SK-N-SH treated with all-trans-retinoic acid at 6 μM for 48 hours (cell line): ENCODE measurements at places on chromosomes 2 and 18.

DNA sequence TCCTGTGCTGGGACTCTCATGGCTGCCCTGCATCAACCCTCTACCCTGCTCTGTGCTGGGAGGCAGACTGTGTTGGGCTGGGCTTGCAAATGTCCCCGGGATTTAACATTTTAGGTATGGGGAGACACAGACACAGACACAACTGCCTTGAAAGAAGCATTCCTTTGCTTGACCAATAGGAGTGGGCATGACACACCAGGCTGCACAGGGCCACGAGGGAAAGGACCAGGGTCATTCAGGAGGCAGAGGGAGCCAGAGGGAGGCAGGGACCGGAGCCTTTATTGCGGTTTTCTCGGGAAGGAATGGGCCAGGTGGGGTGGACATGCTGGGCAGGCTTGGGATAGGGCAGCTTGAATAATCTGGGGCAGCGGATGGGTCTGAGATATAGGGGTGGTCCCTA, 238.7 kb upstream of the COPS8 start:
- no peak for ATAC-seq

GRCh38 chr2:132991471-132992045, 321.6 kb upstream of the LYPD1 start:
- no peak for ATAC-seq

- no peak for ATAC-seq
Measured at GRCh38 chr2:96985181-96985945, 1.0 kb downstream of the FAM178B start.

DNA sequence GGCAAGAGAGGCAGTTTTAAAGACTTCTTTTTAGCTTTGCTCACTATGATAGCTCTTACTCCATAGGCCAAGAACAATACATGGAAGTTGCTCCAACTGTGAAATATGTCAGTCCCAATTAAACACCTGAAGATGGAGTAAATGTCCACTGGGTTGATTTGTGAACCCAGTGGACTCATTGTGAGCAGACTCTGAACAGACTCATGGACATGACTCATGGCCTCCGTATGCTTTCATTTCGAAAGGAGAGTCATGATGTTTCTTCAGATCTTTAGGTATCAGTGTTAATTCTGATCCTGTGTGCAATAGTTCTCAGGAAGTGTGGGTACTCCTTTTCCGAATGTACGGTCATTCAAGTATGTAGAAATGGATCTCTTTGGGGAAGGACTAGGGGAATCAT, 5.4 kb upstream of the CWC22 start:
- ATAC-seq = no peak

DNA sequence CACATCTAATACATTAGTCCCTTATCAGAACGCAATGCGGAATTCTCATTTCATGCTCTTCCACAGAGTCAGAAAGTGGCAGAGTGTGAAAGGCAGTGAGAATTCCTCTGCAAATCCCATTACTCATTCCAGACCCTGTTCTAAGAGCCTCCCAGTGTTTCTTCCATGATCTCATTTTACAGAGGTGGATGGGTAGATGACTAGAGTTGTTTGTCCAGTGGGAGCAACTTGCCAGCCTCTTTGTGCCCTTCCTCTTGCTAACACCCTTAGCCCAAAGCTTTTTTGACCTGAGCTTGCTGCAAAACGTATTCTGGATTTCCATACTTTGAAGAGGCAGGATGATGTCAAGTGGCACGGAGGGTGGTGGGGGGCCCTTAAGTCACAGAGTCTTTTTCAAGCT, 467.7 kb upstream of the RGPD4 start:
- no peak for ATAC-seq

- no peak for ATAC-seq
Measured at GRCh38 chr2:83251321-83251872, 1207.7 kb downstream of the SUCLG1 start.

GRCh38 chr2:202022755-202023154, 10.9 kb upstream of the FZD7 start:
- no peak for ATAC-seq

- no peak for ATAC-seq
Measured at GRCh38 chr2:139000131-139000785, 220.1 kb upstream of the NXPH2 start.

DNA sequence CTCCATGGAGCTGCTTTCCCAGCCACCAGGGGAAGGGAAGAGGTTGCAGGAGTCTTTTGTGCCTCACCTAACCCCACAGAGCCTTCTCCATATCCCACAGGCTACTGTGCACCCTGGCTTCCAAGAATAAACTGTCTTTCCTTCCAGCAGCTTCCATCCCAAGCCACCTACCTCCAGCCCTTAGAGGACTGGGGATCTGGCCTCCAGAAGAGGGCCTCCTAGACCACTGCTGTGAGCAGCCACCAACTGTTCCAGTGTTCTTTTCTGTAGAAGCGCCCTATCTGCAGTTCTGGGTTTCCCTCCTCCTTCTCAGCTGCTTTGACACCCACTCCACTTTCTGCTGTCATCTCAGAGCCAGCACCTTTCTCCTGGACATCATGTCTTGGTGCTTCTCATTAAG, 30.7 kb upstream of the REG3G start:
- no peak for ATAC-seq

DNA sequence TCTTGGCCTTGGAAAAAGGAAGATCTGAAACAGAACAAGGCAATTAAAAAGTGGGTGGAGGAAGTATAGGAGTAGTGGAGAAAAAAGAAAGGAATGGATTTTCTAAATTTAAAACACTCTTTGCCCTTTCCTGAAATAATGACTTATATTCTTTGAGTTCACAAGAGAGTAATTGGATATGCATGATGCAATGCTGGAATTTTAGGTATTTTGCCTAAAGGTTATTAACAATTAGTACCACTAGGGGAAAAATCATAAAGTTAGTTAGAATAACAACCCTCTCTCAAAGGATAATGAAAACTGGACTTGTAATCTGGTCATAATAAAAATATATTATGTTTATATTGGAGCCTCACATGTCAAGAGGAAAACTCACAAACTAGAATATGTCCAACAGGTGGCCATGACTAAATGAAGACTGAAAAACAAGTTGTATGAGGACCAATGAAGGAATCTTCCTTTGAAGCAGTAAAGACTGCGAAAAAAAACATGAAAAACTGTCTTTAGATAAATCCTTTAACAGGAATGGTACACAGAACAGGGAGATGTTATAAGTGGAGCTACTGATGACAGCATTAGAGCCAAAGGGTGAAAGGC, 281.8 kb downstream of the NCKAP5 start:
- ATAC-seq = no peak

- no peak for ATAC-seq
Measured at GRCh38 chr2:128394007-128394730, 75.5 kb upstream of the HS6ST1 start.

GRCh38 chr2:183666031-183666430, 541.8 kb downstream of the NUP35 start:
- peak; percentile 49 for ATAC-seq

GRCh38 chr18:8949206-8949605, 153.3 kb upstream of the NDUFV2 start:
- ATAC-seq = peak; percentile 72

GRCh38 chr2:25980076-25980887, 2.0 kb downstream of the KIF3C start:
- no peak for ATAC-seq

GRCh38 chr2:60766283-60766682, 10.2 kb downstream of the PAPOLG start:
- no peak for ATAC-seq

- no peak for ATAC-seq
Measured at GRCh38 chr18:48534364-48534763, 4.5 kb upstream of the CTIF start.

- no peak for ATAC-seq
Measured at GRCh38 chr2:52874466-52875106, 893.0 kb upstream of the CHAC2 start.

DNA sequence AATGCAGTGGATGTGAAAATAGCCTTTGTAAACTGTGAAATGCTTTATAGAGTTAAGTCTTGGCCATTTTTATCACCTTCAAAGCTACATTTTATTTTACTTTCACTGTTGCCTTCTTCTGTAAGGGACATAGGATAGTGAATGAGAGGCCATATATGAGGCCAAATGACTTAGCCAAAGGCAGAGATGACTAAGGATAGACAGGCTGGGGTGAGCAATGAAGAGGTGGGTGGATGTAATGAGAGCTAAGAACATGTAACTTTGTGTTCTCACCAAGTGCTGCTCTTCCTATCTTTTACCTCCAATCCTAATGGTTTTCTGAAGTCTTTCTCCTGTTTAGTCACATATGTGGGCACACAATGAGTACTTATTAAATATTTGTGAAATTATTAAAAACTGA, 101.9 kb downstream of the MBD5 start:
- ATAC-seq = no peak

GRCh38 chr18:72762515-72763122, 105.2 kb downstream of the NETO1 start:
- peak; percentile 72 for ATAC-seq

- no peak for ATAC-seq
Measured at GRCh38 chr2:1841903-1842791, 97.8 kb upstream of the PXDN start.

DNA sequence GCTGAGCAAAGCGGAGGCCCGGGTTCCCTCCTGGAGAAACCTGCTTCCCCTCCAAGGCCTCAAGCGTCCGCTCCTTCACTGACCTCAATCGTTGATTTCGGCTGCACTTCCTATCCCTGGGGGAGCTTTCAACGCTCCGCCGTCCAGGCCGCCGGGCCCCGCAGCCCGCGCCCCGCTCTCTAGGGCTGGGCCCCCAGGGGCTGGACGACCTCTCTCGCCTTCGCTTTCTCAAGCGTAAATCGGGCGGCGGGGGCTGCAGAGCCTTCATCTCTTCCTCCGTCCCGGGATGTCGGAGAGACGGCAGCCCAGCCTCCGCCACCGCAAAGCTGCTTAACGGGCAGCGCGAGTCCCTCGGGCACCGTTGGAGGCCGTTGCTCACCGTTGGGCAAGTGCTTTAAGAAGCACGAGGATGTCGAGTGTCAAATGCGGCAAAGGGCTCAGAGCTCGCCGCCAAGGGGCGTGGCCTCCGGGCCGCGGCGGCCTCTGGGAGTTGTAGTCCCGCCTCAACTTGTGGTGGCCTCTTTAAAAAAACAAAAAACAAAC, 8.5 kb downstream of the HES6 start:
- ATAC-seq = no peak

DNA sequence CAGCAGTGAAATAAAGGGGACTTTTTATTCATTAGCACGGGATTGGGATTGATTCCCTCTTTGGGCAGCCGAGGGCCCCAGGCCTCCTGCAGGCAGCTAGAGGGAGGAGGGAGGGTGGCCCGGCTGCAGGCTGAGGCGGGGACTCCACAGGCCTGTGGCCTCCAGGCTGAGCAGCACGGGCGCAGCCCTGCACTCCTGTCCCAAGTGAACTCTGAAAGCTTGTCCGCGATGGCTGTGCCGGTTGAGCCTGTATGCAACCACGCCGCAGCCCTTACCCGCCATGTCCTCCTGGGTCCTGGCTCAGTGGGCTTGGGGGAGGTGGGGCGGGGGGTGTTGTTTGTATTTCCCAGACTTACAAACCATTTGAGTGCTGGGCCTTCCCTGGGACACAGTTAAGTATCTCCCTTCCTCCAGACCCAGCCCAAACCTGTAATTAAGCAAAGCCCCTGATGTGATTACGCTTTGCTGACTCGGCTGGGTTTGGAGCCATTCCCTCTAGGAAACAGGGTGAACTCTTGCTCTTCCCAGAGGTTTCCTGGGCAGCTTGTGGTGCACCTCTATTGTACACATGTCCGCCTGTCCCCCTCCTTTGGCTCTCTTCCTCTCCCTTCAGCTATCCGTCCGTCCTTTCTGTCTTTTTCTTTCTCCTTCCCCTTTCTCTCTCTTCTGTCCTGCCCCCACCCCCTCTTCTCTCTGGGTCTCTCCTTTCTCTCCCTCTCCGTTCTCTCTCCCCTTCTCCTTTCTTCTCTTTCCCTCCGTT, 5.3 kb downstream of the GLI2 start:
- ATAC-seq = no peak

DNA sequence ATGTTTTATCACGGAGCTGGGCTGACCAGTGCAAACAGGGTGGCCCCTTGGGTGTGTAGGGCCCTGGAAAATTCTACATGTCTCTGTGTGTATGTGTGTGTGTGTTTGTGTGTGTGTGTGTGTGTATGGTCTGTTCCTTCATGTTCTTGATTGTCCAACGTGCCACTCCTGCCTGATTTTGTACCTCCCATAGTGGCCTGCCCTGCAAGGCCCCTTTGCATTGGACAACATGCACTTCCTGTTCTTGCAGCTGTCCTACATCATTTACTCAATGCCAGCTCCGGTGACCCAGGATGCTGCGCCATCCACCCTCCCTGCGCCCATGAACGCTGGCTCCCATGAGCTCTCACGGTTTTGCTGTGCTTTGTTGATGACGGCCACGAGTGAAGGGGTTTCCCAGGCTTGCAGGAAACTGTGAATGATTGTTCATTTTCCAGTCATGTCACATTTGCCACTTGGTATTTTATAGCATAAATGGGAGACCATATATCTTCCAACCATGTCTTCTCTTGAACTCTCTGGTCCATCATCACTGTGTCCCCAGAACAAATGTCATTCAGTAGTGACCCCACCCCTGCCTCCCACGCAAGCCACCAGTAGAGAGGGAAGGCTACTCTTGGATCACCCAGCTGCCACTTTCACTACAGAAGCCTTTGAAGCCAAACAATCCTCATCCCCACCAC, 69.7 kb upstream of the NCK2 start:
- ATAC-seq = no peak

GRCh38 chr2:21305581-21305980, 181.8 kb downstream of the TDRD15 start:
- ATAC-seq = no peak

DNA sequence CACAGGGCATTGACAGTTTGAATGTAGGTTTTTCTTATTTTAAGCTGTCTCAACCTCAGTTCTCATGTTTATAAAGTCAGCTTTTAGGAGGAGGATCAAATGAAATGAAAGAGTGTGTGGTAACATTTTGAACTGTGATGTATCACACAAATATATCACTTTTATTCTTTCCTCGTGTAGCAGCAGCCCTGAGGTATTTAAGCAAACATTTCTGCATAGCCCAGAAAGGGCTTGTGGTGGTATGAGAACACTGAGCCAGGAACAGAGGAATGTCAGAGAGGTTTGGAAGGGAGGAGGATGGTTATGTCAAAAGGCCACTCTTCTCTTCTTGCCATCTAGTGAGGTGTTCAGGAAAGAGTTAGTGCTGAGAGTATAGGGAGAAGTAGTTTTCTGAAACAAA, 150.2 kb downstream of the PARD3B start:
- peak; percentile 39; the same call in 1 of the 3 replicates for ATAC-seq

DNA sequence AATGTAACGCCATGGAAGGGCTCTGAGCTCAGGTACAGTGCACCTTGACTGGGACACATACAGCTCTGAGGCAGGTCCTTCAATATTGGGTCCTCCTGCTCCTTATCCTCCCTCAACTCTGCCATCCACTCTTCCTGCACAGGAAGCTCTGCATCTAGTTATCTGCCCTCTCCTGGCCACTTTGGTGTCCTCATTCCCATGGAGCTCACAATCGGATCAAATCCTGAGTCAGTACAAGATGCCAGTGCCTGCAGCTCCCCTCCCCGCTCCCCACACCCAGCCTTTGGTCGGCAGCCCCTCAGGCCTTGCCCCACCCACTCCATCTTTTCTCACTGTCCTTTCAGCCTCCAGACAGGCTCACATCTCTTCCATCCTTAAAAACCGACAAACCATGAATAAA, 58.0 kb downstream of the LRRFIP1 start:
- peak; percentile 45 for ATAC-seq

- ATAC-seq = no peak
Measured at GRCh38 chr2:102748107-102748506, 13.7 kb upstream of the TMEM182 start.
